ENCODE measurements at places on chromosomes 6 and 20.

DNA sequence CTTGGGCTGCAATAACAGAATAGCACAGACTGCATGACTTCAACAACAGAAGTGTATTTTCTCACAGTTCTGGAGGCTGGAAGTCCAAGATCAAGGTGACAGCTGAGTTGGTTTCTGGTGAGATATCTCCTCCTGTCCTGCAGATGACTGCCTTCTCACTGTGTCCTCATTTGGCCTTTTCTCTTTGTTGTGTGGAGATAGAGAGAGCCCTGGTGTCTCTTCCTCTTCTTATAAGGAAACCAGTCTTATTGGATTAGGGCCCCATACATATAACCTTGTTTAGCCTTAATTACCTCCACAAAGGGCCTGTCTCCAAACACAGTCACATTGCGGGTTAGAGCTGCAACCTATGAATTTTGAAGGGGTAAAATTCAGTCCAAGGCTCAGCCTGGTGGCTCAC lies 57.0 kb upstream of the BMP6 start:
- no peak for DNase-seq

GRCh38 chr6:6284221-6284966 lies 36.1 kb downstream of the F13A1 start:
- no peak for DNase-seq

DNA sequence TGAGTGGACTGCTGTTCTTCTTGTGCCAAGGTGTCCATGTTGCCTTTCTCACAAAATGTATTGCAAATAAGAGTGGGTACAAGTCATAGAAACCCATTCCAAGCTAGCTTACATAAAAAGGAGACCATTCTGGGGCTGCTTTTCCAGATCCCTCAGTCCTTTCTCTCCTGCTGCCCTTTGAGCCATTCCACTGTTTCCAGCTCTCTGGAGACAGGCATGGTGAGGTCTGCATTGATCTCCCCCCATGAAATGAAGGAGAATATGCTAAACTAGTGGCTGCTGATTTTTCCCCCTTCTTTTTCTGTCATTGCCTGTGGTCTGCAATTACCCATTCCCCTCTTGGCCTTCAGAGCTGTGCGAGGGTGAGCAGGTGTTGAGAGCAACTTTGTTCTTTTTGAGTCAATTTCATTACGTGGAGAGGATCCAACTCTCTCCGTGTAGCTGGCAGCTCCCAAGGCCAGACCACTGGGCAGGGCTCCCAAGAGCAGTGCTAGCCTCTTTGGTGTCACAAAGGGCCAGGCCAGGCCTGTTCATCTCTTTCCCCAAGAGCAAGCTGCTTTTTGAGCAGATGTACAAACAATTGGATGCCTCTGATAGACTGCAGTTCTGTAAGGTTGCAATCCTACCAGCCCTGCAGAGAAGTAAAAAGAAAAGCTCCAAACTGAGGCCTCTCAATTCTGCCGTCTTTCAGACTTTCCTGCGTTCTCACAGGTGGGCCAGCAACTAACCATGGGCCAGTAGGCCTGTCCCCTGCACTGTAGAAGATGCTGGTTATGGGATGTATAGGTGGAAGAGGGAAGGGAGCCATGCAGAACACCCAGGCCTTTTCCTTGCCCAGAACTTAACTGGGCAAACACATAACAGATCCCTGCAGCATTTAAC lies 96.1 kb upstream of the ARMC2 start:
- DNase-seq: no peak

DNA sequence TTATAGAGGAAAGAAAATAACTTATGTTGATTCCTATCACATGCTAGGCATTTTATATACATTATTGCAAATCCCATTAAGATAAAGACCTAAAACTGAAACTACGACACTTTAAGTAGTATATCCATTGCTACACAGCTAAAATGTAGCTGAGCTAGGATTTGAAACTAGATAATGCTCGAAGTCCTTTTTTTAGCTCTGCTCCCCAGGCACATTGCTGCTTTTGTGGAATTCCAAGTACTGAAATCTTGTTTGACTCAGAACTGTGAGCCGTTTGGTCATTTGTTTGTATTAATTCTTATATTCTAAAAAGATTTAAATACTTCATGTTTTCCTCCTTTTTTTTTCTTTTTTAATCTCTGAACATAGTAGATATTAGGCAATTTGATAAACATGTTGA lies 644.8 kb downstream of the HACE1 start:
- no peak for DNase-seq

- no peak for DNase-seq
Measured at GRCh38 chr20:62346398-62347150, 20.5 kb downstream of the LAMA5 start.

GRCh38 chr6:33851959-33852358 lies 48.2 kb upstream of the MLN start:
- DNase-seq: no peak

- no peak for DNase-seq
Measured at GRCh38 chr6:148448369-148449012, 105.9 kb downstream of the SASH1 start.

DNA sequence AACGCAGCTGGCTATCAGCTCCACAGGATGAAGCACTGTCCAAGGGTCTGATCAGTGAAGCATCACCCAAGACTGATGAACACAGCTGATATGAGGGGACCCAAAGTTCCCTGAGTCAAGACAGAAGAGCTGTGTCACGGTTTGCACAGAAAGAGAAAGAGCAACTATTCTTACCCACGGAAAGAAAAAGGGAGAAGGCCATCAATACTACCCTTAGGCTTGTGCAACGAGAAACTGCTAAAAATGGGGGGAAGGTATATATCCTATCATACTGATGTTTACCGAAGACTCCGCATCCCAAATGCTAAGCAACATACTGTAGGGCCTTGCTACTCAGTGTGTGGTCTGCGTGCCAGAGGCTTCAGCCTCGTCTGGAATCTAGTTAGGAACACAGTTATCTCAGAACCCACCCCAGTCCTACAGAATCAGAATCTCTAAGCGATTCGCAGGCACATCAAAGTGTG lies 665 bp downstream of the FASTKD5 start:
- no peak for DNase-seq

GRCh38 chr20:63124092-63124781 lies 91.7 kb downstream of the YTHDF1 start:
- no peak for DNase-seq

GRCh38 chr20:62322492-62323041 lies 19.8 kb downstream of the ADRM1 start:
- DNase-seq: no peak

DNA sequence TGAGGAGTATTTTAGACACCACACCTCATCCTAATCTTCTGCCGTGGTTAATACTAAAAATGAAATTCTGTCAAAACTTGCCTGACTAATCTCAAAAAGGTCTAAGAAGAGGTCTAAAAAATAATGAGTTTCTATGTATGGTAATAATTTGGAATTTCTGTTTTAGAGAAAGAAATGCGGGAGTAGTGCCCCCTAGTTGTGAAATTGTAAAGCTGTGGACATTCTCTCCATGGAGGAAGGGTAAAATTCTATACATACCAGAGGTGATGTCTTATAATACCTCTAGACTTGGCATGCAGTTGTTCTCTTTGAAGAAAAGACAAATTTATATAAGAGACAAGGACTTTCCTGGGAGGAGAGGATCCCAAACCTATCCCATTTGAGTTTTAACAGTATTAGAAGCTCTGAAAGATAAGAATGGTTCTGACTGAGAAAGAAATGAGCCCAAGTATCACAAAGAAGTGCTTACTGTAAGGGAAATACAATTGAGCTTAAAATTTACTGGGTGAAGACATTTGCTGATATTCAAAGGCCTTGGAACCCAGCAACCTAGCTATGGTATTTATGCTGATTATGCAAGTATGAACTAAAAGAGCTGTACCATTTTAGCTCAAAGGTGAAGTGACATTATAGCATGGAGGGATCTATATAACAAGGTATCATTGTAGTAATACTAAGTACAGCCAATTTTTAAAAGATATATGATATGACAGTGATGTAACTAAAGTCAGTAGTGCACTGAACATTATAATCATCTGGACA lies 5.1 kb upstream of the EPHA7 start:
- DNase-seq: no peak

DNA sequence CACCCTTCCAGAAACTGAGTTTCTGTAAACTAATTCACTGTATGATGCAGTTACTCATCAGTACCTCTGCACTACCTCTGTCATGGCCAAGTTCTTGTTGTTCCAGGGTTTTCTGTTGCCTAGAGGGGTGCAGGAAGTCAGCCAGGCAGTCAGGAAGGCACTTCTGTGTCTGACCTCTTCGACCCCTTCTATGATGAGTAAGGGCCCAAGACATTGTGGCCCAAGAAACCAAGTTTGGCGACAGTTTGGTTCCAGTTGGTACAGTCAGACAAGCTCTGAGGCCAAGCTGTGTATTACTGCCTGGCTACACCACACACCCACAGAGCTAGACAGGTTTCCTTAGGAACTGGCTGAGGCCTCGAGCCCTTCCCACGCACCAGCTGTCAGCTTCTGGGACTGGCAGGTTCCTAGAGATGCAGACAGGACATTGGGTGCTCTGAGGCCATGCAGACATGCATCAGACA lies 41.2 kb downstream of the TRAF3IP2 start:
- peak; percentile 71 for DNase-seq

DNA sequence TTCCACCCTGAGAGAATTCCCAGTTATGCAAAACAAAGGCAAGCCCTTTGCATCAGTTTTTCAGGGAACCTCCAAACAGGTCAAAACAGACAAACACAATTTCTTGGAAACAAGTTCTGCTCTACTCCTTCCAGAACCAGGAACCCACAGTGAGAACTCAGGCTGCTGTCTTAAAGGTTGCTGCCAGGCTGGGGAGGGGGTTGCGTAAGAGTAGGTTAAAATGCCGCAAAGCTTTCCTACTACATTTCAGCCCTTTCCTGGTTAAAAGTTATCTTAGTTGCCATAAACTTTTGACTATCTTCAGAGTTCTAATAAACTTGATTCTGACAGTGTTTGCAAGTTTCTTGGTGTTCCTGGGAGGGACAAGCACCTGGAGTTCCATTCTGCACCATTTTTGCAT lies 33.8 kb downstream of the KPNA5 start:
- DNase-seq: no peak

GRCh38 chr6:17101422-17102257 lies at the start of gene STMND1:
TSS of gene STMND1 (plus strand) at chr6:17102050. CDS start at chr6:17102258, 208 bp downstream.
- no peak for DNase-seq

DNA sequence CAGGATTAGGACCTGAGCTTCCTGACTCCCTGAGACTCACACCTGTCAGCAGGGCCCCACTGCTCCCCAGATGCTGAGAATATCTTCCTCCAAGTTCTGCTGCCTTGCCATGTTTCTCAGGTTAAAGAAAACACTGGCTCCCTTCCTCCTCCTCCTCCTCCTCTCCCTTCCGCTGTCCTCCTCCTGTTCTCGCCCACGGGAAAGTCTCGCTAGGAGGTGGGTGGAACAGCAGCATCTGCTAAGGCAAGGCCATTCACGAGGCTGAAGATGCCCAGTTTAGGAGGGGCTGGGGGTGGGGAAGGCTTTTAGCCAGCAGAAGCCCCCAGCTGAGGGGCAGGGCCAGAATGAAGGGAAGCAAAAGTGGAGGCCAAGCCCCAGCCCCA lies 23.8 kb downstream of the KCNK15 start:
- no peak for DNase-seq

- no peak for DNase-seq
Measured at GRCh38 chr6:125201961-125202729, 48.6 kb downstream of the TPD52L1 start.

- no peak for DNase-seq
Measured at GRCh38 chr6:19705606-19706005, 131.6 kb upstream of the ID4 start.

- no peak for DNase-seq
Measured at GRCh38 chr20:9578594-9578993, 64.2 kb downstream of the LAMP5 start.

- no peak for DNase-seq
Measured at GRCh38 chr6:51027283-51028065, 208.8 kb downstream of the TFAP2B start.

DNA sequence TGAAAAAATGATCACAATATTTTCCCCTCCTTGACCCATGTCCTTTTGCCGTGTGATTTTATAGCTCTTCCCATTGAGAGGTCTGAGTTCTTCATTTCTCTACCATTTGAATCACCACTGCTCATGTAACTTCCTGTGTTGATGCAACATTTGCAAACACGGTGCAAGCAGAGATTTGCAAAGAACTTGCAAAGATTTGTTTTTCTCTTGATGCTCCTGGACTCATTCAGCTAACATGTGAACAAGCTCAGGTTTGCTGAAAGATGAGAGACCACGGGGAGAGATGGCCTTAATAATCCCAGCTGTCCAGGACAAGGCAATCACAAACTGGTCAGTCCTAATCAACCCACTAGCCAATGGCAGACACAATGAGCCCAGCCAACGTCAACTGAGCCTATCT lies 8.6 kb downstream of the VNN2 start:
- DNase-seq: no peak

- no peak for DNase-seq
Measured at GRCh38 chr6:135493218-135493961, 4.2 kb downstream of the AHI1 start.

GRCh38 chr6:87745966-87746721 lies 44.1 kb upstream of the AKIRIN2 start:
- DNase-seq: no peak

- no peak for DNase-seq
Measured at GRCh38 chr6:150298030-150298380, 70.8 kb upstream of the IYD start.

- no peak for DNase-seq
Measured at GRCh38 chr6:81762606-81763005, 10.1 kb upstream of the TENT5A start.

DNA sequence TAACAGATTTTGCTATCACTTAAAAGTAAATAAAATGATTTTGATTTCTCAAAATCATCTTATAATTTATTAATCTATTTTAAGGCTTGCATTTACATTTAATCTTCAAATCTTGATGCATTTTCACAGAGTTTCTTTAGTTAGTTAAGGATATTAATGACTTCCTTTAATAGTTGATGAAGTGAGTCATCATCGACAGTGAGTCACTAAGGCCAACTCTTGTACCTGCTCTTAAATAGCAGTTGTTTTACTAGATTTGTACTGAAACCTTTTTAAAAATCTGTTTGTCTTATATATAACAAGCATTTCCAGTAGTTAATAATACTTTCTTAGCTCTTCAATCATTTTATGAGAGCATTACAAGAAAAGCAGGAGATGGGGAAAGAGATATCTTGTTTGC lies 191.7 kb downstream of the ESR1 start:
- no peak for DNase-seq

DNA sequence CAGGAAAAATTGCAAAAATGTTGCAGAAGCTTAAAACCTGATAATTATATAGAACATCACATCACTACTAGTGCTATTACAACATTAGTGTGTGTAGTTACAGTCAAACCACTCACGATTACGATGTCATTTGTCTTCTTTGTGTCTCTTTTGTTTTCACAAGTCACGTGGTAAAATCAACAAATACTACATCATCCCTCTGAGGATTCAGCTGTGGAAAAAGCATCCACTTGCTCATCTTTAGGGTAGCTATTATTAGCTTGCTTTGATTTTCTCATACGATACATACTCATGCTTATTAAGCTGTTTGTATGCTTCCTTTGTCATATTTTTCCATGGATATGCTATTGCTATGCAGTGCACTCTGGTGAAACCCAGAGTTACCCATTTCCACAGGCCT lies 22.2 kb upstream of the ATXN1 start:
- no peak for DNase-seq

DNA sequence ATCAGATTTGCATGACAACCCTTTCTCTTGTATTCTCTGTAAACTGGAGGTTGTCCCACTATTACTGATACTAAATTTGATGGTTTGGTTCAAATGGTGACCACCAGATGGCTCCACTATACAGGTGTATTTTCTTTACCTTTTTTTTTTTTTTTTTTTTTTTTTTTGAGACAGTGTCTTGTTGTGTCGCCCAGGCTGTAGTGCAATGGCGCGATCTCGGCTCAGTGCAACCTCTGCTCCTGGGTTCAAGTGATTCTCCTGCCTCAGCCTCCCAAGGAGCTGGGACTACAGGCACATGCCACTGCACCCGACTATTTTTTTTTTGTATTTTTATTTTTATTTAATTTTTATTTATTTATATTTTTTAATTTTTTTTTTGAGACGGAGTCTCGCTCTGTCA lies 6.6 kb upstream of the WTAP start:
- no peak for DNase-seq
